ENCODE measurements at places on chromosomes 7 and 10.
A peak's percentile ranks its signal among the peaks of the same experiment; 100 is the strongest.

DNA sequence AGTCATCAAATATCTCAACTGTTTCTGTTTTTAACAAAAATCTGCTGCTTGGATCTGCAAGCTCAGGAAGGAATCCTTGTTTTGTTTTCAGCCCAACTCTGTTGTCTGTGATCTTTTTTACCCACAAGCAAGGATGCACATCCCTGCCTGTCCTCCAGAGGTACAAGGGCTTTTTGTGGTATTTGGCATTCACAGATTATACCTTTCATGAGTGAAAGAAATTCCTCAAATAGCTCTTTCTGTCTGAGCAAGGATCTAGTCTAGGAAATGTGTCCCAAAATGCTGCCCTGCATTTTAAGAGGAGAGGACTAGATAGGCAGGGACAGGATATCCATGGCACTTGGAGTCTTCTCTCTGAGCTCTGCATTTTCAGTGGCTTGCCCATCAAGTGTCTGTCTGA is 151.8 kb downstream of the BMPER start:
- DNase-seq, result no peak

DNA sequence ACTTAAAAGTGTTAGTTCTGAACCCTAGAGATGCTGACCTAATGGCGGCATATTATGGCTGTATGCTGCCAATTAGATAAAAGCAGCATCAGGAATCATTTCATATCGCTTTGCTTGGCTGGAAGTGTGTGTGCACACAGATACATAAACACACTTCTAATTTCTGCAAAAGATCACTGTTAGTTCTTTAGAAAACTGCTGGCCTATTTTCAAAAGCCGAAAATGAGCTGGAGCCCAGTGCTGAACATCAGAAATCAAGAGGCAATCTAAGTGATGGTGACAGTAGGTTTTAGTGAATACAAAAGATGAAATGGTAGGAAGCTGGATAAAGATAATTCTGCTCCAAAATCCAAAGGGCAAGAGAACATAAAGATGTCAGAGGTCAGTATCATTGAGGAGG is 745.8 kb upstream of the LRRTM3 start:
- DNase-seq, result no peak

- no peak for DNase-seq
These were observed 46.4 kb downstream of the ESYT2 start for GRCh38 chr7:158782761-158783401.

DNA sequence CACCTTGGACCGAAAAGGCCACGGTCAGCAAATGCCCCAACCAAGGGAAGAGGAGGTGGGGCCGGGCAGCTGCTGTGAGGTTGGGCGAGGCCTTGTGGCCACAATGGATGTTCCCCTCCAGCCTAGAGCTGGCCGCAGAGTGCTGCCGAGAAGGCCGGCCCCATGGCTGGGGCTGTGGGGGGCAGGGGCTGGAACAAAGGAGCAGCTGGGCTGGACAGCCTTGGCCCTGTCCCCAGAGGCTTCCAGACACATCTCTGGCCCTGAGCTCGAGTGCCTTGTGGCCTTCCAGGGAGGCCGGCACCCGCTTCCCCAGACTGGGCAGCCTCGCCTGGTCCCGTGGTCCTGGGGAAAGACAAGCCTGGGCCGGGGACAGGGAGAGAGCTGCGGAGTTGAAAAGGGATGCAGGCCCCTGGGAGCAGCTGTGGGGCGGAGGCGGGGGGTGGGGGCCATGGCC is 88.0 kb downstream of the PDGFA start:
- DNase-seq, result no peak

GRCh38 chr7:42380401-42380800 is 143.4 kb upstream of the GLI3 start:
- no peak for DNase-seq

DNA sequence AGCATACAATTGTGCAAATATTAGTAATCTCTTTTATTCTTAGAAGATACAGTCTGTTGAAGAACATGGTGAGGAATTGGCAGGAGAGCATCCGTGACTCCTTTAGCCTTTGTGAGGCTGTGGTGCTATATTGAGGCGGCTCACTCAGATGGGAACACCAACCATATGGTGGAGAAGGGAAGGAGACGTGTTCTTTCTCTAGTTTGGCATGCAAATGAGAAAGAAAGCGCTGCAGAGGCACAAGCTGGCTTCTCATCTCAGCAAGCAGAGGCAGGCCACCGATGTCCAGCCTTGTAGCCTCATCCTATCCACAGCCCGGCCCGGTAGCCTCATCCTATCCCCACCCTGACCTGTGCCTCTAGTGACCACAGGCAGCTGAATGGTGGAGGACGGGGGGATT is 288.3 kb downstream of the CAMK1D start:
- DNase-seq, result no peak

- DNase-seq, result no peak
These were observed 149.4 kb upstream of the NPS start for GRCh38 chr10:127399668-127400067.

DNA sequence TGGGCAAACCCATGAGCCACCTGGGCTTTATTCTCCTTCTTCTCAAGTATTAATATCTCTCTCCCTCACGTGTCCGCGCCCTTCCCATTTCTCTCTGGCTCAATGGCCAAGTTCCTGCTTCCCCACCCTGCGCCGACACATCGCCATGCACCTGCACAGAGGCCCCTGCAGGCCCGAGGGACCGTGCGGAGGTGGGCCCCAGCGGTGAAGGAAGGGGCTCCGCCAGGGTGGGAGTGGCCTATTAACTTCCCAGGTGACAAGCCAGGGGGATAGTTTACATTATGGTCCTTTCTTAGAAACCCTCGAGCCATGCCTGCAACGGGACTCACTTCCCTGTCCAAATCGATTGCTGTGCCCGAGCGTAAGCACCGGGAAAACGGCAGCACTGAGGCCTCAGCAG is 110.0 kb upstream of the ADARB2 start:
- no peak for DNase-seq

DNA sequence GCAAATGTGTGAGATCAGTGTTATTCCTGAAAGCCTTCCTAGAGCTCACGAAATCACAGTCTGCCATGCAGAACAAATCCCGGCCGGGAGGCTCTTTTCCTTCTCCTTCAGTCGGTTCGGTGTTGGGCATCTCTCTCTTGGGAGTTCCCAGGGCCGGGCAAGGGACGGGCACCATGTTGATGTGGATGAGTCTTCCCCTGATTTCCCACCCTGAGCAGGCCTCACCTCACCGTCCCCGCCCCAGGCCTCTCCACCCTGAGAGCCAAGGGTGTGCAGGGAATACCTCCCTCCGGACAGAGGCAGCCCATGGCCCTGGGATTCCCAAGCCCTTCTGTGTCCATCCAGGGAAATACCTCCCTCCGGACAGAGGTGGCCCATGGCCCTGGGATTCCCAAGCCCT is 28.0 kb upstream of the DIP2C start:
- no peak for DNase-seq

DNA sequence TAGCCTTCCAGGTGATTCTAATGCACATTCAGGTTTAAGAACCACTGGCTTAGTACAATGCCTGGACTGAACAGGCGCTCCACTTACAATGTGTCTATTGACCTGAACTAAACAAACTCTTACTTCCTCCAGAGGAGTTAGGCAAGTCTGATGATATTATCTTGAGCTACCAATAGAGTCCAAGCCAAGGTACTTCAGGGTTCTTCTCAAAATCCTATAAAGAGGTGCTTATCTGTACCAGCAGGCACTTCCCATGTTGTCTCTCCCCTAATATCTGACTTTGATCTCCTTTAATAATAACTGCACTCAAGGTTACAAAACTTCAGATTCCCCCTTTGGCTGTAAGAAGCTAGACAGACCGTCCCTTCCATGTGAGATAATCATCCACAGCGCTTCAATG is 157.0 kb upstream of the SVIL start:
- no peak for DNase-seq

DNA sequence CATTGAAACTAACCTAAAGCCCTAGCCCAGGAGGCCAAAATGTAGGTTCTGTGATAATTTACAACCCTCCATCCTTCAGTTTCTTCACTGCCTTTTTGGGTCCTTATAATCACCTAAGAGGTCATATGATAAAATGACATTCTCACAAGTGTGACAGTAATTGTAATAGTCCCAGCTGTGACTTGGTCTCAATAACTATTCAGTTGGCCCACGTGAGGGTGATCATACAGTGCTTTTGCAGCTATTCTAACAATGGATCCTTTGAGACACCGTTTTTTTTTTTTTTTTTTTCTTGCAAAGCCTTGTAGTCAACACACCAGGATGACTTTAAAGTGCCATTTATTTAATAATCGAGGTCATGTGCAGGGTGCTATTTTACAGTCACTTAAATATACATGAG is 760.0 kb downstream of the PHTF2 start:
- DNase-seq, result no peak

GRCh38 chr7:30080818-30081217 is 52.6 kb downstream of the PLEKHA8 start:
- no peak for DNase-seq

DNA sequence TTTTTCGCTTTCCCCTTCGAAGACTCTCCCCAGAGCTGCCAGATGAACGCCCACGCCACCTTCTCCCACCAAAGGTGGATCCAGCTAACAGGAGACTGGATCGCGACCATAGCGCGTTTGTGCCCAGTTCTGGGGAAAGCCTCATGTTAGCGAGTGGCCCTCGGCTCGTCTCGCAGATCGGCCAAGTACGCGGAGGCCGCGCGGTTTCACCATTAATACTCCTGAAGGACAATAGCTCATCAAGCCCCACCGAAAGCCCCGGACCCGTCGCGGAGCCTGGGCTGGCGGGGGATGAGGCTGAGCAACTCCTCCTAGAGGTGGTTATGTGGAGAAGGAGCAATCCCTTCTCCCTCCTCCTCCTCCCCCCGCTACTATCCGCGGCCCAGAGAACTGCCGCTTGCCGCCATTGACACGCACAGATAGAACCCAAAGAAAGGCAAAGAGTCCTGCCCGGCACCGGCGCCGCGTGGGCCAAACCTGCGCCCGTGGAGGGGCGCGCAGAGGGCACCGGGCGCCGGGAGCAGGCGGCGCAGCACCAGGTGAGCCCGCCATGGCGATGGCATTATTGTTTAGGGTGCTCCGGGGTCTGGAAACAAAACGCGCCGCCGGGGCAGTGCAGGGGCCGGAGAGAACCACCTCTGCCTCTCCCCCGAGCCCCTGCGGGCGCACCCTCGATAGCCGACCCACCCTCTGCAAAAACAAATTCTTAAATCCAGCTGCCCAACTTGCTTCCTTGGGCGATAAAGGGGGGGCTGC is at the start of gene MACROH2A2:
TSS of gene MACROH2A2 (plus strand) at position 385 of the 756 bp plus-strand sequence. CDS start 22,813 bp downstream, outside the sequence.
- DNase-seq, result no peak

DNA sequence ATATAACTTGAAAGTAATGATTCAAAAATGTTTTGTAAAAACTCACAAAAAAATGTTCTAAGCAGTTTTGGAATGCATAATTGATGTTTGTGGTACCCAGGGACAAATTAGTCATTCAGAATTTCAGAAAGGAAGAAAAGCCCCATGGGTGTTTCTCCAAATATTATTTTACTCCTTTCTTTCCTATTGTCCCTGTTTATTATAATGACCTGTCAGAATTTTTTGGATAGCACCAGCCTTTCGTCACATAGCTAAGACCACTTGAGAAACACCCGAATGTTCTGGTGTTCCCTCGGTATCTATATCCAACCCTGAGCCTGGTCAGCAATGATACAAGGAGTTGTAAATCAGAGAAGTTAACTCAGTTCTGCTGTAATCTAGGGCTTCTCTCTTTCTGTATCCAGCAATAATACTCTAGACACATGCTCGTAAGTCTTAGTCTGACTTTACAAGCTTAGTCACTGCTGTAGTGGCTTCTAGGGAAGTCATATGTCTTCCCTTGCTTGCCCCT is 64.8 kb upstream of the MEOX2 start:
- no peak for DNase-seq

DNA sequence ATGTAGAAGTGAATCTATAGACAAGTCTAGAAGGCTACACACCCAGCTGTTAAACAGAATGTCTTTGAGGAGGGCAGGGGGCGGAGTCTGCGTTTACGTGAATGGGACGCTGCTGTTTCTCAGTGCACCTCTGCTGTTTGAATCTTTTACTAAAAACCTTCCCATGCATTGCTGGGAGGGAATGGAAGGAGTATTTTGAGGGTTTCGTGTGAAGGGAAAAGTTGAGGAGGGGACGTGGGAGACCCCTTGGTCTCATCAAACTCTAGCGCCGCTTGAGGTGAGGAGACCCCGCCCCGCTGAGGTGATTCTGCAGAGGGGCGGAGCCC is 492 bp upstream of the VCL start:
- peak; percentile 73 for DNase-seq

DNA sequence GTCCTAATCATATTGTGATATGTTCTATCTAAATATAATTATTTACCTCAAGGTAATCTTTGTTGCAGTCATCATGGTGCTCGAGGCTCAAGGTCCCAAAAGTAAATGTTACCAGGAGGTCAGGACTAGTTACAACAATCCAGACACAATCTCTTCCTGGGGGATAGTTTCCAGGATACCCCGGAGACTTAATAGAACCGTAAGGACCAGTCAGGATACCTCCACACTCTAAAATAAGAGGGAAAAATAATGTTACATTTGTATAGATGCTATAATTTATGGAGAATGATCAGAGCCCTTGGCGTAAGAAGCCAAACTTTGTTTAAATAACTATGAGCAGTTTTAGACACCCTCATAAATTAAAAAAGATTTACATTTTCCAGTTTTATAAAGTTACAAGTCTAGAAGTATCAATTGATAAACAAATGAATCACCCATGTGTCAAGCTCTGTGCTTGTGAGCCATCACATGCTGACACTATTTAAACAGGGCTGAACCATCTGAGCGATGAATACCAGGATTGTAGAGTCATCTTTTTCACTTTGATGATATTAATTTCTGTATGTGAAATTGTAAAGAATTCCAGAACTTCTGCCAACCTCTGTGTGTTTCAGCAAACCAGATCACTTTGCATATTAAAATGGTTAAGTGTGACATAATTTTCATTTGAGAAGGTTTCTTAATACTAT is 41.3 kb downstream of the CUBN start:
- no peak for DNase-seq

DNA sequence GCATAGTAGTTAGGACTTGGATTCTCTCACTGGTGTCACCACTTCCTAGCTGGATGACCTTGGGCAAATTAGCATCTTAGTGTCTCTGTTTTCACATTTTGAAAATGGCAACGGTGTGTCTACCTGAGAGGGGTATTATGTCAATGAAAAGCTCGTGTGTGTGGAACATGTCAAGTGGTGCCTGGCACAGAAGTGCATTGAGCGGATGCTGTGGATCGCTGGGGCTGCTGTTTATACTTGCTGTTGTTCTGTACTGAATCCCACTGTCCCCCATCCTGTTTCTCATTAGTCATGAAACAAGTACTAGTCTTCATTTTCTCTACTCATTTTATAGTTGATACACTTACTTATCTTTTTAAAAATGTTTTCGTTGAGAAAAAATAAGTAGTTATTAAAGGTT is 26.1 kb downstream of the RBM33 start:
- no peak for DNase-seq

DNA sequence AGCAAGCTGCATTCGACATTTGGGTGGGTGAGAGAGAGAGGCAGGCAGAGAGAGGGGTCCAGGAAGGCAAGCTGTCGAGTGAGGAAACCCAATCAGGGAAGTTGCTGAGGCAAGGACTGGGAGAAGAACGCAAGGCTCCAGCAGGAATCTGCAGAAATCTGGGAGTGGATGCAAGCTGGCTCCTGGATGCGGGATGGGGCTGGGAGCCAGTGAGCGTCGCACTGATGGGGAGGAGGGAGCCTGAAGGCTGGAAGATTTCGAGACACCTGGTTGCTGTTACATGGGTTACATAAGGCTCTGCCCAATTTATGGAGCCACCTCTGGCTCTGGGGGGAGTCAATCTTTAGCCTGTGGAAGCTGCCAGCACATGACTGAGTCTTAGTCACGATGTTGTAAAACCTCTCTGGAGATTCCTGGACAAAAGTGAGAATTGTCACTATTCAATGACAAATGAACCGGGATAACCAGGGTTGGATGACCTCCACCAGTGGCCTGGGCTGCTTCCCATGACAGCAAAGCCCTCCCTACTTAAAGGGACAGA is 51.1 kb upstream of the ADRB1 start:
- no peak for DNase-seq
